ENCODE measurements at places on chromosomes 3 and 15.

- DNase-seq, result peak; percentile 58
These were observed 16.8 kb upstream of the PLA2G4E start for GRCh38 chr15:42037656-42038055.

DNA sequence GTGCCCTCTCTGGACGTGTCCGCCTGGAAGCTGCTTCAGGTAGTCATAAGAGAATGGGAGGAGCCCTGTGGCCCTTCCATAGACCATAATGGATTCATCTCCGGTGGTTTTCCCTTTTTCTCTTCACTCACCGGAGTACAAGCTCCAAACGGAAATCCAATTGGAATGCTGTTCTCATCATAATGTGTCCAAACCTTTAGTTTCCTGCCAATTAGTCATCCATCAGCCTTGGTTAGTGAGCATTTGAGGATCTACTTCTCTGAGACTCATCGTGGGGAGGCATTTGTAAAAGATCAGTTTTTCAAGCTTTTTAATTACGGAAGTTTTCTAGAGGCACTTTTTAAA lies 34.9 kb downstream of the ABHD2 start:
- DNase-seq, result no peak

- peak; percentile 35 for DNase-seq
These were observed 50.1 kb downstream of the CALML4 start for GRCh38 chr15:68154923-68155559.

- DNase-seq, result peak; percentile 56
These were observed 8.2 kb upstream of the GRIP2 start for GRCh38 chr3:14548321-14548729.

DNA sequence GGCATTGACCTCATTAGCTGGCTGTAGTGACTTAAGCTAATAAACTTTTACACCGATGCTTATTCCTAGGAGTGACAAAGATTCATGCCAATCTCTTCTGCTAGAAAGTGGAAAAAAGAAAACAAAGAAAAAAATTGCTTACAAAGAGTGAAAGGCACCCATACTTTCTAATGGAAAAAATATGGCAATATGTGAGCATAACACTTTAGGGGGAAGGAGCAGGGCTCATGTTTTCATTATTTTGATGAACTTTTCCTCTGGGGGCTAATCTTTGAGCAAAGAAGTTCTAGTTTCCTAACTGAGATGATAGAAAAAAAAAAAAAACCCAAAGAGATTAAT lies 94.8 kb upstream of the THRB start:
- no peak for DNase-seq

- DNase-seq, result no peak
These were observed 3.0 kb upstream of the CD80 start for GRCh38 chr3:119562307-119562961.

GRCh38 chr15:100284701-100285100 lies 57.1 kb downstream of the ADAMTS17 start:
- DNase-seq, result peak; percentile 39

DNA sequence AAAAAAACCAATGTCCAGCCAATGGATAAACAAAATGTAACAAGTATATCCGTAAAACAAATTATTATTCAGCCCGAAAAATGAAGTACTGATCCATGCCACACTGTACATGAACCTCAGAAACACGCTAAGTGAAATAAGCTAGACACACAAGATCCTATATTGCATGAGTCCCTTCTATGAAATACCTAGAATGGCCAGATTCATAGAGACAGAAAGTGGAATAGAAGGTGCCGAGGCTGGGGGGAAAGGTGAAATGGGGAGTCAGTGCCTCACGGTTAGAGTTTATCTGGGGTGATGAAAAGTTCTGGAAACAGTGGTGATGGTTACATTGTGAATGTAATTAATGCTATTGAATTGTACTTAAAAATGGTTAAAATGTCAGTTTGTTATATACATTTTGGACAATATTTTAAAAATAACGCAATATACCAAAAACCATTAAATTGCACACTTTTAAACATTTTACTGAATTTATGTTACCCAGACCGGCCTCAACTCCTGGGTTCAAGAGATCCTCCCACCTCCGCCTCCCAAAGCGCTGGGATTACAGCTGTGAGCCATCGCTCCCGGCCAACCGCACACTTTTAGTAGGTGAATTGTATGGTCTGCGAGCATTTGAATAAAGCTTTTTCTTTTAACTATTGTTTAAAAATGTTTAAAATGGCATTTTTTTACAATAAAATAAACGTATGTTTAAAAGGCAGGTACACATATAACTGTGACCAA lies 2.1 kb downstream of the RNF168 start:
- DNase-seq, result no peak

- DNase-seq, result no peak
These were observed 6.3 kb downstream of the EFCAB12 start for GRCh38 chr3:129421988-129422745.

DNA sequence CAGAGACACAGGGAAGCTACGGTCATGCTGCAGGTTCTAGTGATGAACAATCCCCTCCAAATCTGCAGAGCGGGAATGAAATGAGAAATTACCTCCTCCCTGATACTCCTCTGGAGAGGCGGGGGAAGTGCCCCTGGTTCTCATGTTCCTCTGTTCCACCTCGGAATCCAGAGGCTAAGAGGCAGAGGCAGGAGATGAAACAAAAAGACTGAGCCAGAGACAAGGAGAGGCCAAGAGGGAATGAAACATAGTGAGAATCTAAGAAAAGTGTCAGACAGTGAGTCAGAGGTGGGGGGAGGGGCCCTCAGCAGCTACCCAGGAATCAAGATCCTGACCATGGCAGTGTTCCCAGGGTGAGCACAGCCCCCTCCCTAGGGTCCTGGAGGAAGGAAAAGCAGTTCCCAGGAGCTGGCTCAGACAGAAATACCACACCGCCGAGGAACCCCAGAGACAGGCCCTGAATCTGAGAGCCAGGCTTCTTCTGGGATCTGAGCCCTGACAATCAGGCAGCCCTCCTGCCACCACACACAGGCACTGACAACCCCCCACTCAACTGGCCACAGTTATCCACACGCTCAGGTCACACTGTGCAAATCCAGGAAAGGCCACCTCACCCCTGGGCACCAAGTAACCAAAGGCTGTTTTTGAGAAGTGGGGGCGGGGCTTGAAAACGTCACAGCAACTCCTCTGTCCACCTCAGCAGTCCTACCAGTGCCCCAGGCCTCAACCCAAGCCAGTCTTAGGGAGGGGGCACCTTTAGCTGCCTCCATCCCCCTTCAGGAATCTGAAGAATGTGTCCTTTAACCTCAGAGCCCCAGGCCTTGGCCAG lies 2.4 kb downstream of the CSRNP1 start:
- DNase-seq, result peak; percentile 71

- no peak for DNase-seq
These were observed 43.6 kb downstream of the WHAMM start for GRCh38 chr15:82852941-82853561.

- no peak for DNase-seq
These were observed 27.1 kb downstream of the EIF1B start for GRCh38 chr3:40336511-40337135.
